ENCODE measurements at places on chromosomes 3 and 15.

DNA sequence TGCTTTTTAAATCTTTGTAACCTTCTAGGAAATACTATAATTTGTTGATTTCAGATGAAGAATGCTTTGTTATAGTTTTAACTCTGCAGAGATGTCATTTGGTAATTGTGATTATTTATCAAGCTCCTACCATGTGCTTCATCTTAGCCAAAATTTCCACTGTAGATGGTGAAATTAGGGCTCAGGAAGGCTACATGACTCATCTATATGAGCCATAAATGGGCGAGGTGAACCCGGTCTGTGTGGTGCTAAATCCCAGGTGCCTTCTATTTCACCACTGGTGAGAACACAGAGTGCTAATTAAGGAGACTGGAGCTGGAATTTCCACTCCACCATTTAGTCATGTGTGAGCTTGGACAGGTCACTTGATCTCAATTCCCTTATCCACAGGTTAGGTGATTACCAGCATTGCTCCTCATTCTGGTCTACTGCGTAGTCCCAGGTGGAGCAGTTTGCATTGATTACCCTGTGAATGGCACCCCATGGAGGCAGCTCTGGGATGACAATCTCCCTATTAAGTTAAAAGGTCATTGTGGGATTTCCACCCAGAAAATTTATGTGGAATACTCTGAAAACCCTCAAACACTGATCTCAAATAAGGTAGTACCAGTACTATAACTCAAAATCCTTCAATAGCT is 2.8 kb upstream of the CCR3 start:
- DNase-seq, result no peak

- DNase-seq, result no peak
Observed at GRCh38 chr3:47594792-47595191, 16.1 kb upstream of the CSPG5 start.

- no peak for DNase-seq
Observed at GRCh38 chr15:90036343-90036742, 35.2 kb downstream of the ZNF710 start.

- DNase-seq, result no peak
Observed at GRCh38 chr3:135865553-135865952, 100.0 kb upstream of the PPP2R3A start.

DNA sequence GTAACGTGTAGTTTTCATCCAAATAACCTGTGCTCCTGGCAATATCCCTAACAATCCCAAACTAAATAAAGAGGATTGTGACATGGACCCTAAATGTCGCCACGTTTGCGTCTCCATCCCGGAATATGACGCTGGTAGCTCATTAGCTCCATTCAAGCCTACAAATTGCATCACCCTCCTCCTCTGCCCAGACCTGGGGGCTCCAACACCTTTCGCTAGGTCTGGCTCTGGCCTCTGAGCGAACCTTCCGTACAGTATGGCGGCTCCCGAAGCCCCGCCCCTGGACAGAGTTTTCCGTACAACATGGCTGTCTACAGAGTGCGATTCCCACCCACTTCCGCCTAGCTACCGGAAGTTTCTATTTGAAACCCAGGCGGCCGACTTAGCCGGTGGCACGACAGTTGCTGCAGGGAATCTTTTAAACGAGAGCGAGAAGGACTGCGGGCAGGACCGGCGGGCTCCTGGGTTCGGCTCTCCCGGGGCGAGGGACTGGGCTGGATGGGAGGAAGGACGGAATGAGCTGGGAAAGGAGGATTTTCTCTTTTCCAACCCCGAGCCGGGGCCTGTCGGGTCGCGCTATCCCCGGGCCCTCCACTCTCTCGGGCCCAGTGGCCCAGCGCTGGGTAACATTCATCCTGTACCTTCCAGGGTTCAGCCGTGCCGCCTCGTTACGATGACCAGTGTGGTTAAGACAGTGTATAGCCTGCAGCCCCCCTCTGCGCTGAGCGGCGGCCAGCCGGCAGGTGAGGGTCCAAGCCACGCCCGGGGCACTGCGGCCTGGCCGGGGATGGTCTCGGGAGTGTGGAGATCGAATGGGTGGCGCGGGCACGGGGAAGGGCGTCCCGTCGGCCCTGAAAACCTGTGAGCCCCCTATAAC is at the start of gene KNSTRN:
Gene KNSTRN (plus strand): TSS at position 142 of the 877 bp plus-strand sequence. CDS start 115 bp downstream, at position 257.
- DNase-seq, result peak; percentile 92

GRCh38 chr3:155188031-155188430 is 105.5 kb downstream of the STRIT1 start:
- no peak for DNase-seq

GRCh38 chr3:169659820-169660674 is 3.5 kb downstream of the MECOM start:
- peak; percentile 39 for DNase-seq

DNA sequence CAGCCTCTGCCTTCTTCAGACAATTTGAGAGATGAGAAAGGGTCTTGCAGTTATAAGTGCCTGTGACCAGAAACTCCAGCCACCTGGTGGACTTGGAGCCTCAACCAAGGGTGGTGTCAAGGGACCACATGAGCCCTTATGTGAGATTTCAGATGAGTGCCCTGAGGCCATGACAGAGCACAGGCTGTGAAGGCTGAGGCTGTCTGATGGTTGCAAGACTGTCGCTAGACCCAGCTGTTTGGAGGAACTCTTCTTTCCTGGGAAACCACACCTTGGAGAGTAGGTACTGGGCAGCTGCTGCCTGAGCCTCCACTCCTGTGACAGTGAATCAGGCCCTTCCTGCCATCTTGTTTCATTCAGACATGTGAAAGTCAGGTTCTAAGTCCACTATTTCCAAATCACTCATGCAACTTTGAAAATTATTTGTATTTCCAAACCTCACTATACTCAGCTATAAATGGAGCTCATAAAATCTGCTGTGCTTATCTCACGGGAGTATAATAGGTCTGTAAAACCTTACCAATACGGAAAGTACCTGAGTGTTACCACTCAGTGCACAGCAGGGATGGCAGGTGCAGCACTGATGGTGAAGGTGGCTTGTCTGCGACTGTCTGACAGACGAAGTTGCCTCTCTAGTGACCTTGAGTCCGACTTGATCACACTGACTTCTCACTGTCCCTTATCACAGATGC is 99.4 kb downstream of the RPL39L start:
- DNase-seq, result no peak

- no peak for DNase-seq
Observed at GRCh38 chr3:186921578-186921977, 8.7 kb upstream of the ST6GAL1 start.

GRCh38 chr3:140736863-140737460 is 59.1 kb downstream of the TRIM42 start:
- no peak for DNase-seq

DNA sequence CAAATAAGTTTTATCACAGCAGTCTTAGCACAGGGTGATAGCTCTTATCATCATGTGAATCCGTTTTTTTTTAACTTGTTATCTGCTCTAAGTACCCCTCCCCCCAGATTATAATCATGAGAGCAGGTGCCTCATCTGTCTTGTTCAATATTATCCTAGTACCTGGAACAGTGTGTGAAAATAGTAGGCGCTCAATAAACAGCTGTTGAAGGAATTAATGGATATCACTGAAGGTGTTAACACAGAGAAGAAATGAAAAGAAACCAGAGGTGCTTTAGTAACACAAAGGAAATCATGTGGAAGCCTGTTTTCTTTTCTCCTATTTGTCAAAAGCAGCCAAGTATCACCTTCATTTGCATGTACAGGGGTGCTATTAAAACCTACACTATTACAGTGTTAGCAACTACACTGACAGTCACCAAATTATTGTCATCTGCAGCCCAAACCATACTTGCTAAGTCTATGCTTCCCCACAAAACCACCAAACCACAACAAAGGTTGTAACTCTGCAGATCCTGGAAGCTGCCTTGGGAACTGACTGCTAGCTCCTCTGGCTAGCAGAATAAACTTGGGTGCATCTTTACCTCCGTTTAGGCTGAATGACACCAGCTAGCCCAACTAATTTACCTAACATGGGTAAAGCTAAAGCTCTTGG is 2.9 kb downstream of the XPC start:
- no peak for DNase-seq

DNA sequence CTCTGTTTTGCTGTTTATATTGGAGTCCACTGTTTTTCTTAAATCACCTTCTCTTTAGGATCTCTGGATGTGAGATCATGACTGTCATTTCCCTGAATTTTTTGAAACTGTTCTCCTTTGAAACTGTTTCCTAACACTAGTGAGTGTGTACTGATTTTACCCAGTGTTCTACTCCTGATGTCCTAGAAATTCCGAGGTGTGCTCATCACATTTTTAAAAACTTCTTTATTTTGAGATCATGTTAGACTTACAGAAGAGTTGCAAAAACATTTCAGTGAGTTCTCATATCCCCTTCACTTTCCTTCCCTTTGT is 292.6 kb downstream of the NFKBIZ start:
- no peak for DNase-seq

DNA sequence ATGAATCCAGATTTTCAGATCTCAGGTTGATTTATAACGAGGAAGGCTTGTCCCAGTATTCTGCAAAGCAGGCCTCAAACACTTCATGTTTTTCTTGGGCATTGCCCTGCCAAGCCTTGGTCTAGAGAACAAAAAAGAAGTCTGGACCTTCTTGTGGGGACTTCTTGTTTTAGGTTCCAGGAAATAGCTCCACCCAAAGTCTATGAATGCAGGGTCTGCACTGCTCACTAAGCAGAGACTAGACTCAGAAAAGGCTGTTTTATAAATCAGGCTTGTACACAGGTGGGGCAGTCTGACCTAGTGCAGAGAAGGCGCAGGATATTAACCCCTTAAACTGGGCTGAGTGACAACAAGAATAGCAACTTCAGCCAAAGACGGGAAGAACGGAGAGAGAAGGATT is 44.3 kb downstream of the GLB1 start:
- DNase-seq, result no peak

- DNase-seq, result no peak
Observed at GRCh38 chr3:38108649-38109579, 28.0 kb downstream of the ACAA1 start.

- DNase-seq, result no peak
Observed at GRCh38 chr3:104257486-104257885, 1109.2 kb upstream of the ALCAM start.

DNA sequence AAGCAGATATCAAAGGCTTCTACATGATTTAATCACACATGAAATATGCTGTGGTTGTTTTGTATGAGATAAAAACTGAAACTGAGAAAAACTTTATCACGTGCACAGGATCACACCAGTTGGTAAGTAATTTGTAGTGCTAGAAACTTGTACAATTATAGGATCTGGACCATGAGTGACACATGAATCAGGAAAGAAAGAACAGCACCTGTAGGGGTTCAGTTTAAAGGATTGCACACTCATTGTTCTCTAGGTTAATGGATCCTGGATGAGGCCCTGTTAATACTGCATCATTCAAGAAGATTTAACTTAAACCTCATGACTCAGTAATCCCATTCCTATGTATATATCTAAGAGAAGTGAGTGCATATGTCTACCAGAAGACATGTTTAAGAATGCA is 87.9 kb downstream of the STT3B start:
- DNase-seq, result no peak

GRCh38 chr3:44284949-44285348 is 43.3 kb downstream of the TOPAZ1 start:
- no peak for DNase-seq

GRCh38 chr3:98540346-98540745 is 8.6 kb downstream of the GPR15 start:
- DNase-seq, result no peak

DNA sequence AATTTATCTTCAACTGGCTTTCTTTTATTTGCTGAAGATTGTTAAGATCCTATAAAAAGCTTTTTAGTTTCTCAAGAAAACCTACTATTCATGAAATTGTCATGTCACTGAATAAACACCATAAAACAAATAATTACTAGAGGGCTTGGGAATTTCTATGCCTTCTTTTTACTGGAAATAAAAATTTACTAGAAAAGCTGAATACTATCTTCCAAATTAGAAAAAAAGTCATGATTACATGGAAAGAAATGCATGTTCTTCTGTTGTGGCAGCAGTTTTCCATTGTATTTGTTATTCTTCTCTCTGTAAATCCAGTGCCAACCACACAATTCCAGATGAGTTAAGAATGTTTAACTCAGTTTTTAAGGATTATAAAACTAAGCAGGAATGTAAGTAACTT is 153.8 kb downstream of the RAP2B start:
- DNase-seq, result no peak

GRCh38 chr3:22988566-22988965 is 214.6 kb upstream of the UBE2E2 start:
- DNase-seq, result no peak

DNA sequence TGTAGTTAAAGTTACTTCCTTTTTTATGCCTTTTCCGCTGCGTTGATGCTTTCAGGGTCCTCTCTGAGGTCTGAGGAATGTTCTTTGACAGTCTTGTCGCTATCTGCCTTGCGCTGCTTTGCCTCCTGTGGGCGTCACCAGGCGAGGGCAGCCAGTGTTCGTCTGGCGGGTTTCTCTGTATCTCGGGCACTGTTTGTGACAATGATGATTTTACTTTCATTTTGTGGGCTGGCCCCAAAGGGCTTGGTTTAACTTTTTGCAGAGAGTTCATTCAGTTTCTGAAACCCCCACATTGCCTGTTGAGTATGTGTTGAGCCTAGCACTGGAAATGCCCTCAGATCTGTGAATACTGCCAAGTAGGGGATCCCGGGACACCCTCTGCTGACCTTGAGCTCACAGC is 24.6 kb upstream of the SACM1L start:
- no peak for DNase-seq

- no peak for DNase-seq
Observed at GRCh38 chr3:194474675-194475074, 12.1 kb downstream of the ATP13A3 start.

DNA sequence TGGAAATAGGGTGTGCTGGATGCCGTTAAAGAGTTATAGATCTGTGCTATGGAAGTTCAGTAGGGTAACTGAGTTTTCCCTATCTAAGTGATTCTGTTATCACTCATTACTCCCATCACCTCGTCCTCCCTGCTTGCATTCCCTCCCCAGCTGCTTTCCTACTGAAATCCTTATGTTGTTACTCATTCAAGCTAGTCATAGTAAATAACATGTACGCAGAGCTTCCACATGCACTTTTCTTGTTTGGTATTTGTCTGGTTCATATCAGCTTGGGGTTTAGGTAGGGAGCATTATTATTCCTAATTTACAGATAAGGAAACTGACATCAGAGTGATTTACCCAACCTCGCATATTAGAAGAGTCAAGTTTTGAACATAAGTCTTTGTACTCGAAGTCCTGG is 135.1 kb downstream of the HCN4 start:
- no peak for DNase-seq

GRCh38 chr3:66377800-66378199 is 123.0 kb downstream of the LRIG1 start:
- no peak for DNase-seq

- no peak for DNase-seq
Observed at GRCh38 chr3:195438371-195438770, 4.4 kb downstream of the ACAP2 start.

Data from left kidney (tissue), 8 donors.